ENCODE measurements at places on chromosomes 12 and 14.

GRCh38 chr14:101075801-101076413 is 172.4 kb upstream of the RTL1 start:
- no peak for DNase-seq

- DNase-seq, result no peak
Observed at GRCh38 chr12:52692254-52692653, 11.1 kb downstream of the KRT77 start.

- DNase-seq, result peak; percentile 55
Observed at GRCh38 chr14:73462048-73462715, 3.8 kb upstream of the NUMB start.

GRCh38 chr12:68267892-68268396 is 14.5 kb upstream of the IL22 start:
- peak; percentile 82 for DNase-seq

DNA sequence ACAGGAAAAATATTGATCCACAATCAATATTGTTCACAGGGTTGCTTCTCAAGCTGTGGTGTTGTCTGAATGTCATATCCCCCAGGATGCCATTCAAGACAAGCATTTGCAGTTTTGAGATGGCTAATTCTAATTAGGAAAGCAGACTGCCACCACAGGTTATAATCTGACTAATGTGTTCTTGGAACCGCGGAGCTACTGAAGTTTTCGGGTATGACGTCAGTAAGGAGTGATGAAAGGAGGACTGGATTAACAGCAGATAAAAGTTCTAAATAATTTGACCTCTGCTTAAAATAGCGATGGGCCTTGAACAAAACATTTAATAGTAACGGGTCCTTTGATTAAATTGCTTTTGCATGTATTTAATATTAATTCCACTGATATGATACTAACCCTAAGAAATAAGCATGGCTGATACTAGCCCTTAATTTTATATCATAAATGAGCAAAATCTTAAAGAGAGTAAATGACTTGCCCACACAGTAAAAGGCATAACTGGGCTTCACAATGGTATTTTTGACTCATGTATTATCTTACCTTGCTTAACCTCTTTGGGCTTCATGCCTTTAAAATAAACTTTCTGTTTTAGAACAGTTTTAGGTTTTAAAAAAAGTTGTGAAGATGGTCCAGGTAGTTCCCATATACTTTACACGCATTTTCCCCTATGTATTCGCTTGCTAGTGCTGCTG is 50.3 kb downstream of the TSHR start:
- DNase-seq, result no peak

- DNase-seq, result no peak
Observed at GRCh38 chr12:24947541-24948419, 1.1 kb downstream of the BCAT1 start.

DNA sequence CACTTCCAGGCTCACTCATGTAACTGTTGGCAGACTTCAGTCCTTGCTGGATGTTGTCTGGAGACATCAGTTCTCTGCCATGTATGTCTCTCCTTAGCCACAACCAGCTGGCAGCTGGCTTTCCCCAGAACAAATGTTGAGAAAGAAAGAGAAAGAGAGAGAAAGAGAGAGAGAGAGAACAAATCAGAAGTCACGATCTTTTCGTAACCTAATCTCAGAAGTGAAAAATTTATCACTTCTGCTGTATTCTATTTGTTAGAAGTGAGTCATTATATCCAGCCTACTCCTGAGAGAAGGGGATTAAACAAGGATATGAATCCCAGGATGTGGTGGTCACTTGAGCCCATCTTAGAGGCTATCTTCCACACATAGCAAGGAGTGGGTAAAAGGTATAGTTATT is 101.2 kb downstream of the BTG1 start:
- DNase-seq, result peak; percentile 40

DNA sequence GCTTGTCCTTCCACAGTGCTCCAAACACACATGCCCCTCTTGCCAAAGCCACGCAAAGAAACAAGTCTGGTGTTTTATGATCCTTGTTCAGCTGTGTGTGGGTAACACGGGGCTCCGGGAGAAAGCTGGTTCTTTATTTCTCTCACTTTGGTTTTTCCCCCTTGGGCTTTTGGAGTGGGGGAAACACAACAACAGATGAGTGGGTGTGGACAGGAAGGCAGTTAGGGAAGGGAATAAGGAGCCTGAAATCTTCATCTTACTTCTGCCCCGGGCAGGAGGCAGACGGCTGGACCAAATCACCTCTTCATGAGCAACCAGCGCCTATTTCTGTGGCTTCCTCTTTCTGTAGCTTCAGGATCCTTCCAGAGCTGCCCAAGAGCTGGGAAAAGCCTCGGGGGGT is 218.5 kb downstream of the PHETA1 start:
- no peak for DNase-seq

DNA sequence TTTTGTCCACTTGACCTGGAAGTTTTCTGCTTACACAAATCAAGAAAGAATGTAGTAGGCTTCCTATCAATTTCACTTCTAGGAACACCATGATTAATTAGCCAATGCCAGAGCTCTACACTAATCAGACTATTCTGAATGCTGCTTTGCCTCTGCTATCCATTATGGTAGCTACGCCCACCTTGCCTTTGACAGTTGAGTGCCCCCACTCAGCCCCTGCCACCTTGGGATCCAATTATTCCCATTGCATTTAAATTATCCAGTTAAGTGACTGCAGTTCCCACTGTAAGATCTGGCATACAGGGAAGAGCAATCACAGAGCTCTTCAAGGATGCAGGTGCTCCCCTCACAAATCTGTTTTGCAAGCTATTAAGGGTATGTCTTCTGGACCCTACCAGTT is 47.5 kb downstream of the FIGNL2 start:
- no peak for DNase-seq

DNA sequence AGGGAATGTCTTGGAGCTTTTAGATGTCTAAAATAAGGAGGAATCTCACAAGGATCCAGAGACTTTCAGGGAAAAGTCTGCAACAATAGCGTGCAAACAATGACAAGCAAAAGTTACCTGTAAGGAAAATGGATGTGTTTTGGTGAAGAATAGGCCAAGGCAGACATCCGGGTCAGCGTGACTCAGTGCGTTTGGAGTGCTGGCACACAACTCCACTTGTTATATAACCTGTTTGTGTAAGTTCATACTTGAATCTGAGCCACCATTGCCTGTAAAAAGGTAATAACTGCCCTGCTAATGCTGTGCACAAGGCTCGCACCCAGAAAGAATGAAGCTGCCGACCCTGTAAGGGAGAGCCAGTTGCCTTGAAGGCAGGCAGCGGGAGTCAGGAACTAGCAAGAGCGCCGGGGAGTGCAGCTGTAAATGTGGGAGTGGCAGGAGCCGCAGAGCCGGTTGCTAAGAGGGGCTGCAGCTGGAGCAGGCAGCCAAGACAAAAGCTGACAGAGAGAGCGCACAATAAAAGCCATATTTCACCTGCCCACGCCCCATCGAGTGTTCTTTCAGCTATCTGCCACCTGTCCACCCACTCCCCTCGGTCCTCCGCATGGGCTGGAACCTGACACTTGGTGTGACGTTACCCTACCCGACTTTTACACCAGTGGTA is 638.5 kb upstream of the MIS18BP1 start:
- no peak for DNase-seq

DNA sequence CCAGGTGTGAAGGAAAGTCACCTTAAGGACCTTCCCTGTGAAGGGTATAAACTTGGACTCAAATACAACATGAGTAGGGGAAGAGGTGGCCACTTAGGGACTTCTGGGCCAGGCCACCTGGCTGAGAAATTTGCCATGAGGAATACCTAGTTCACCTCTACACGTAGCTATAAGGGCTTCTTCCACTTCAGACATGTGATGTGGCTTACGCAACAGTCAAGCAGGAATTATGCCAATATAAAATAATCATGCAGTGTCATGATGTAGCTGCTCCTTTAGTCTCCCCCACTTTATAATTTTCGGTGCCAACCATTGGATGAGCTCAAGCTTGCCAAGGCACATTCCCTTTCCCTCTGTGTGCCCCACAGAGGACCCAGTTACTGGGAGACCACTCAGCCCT is 166.6 kb upstream of the BCL2L14 start:
- DNase-seq, result peak; percentile 24

- DNase-seq, result no peak
Observed at GRCh38 chr12:93247313-93247991, 130.3 kb upstream of the NUDT4 start.

DNA sequence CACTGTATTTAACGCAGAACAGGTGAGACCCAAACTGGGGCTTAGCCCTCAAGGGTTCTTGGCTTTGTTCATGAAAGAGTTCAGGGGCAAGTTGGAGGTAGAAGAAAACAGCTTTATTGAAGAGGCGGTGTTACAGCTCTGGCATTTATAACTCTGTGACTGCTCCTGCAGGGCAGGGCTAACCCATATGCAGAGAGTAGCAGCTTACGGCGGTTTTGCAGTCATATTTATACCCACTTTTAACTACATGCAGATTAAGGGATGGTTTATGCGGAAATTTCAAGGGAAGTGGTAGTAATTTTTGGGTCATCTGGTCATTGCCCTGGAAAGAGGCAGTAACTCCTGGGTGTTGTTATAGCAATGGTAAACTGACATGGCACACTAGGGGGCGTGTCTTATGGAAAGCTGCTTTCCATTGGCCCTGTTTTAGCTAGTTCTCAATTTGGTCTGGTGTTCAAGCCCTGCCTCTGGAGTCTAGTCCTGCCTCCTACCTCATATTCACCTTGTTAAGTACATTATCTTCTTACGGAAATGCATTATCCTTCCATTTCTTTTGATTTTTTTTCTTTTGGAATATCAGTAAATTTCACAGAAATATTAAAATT is 1.8 kb upstream of the IAPP start:
- no peak for DNase-seq

DNA sequence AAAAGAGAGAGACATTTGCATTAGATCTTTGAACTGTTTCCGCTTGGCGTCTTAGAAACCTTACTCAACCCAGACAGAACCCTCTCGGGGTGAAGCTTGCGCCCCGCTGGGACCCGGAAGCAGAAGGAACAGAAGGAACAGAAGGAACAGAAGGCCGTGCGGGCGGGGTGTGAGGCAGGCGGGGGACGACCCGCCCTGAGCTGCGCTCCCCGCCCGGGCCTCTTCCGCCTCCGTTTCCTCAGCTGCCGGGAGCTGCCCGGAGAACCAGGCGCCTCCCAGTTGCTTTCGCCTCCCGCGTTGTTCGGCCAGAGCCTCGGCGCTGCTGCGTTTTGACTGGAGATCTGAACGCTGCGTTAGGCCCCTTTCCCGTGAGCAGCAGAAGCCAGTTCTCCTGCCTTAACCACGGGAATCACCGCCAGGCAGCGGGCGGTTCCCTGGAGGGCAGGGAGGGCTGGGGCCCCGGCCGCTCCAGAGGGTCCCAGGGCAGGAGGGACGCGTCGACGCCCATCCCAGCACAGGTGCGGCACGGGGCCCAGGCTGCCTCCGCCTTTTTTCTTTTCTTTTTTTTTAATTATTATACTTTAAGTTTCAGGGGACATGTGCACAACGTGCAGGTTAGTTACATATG is 19.3 kb upstream of the MMP17 start:
- no peak for DNase-seq

DNA sequence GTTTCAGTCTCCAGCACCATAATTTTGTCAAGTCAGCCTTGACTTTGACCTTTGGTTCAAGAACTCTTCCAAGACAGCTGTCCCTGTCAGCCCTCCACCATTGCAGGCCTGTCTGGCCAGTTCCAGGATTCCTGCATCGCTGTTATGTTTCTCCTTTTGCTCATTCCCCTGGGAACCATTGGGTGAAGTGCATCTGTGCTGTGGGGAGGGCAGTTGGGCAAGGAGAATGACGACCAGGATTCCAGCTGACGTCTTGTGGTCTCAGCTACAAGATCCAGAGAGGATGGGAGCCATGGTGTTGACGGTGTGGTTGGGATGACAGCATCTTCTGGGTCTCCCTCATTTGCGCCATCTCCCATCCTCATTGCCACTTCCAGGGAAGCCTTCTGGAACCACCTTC is 45.9 kb upstream of the SLC24A4 start:
- DNase-seq, result no peak

GRCh38 chr14:22541721-22542120 is 47.3 kb downstream of the DAD1 start:
- DNase-seq, result no peak

DNA sequence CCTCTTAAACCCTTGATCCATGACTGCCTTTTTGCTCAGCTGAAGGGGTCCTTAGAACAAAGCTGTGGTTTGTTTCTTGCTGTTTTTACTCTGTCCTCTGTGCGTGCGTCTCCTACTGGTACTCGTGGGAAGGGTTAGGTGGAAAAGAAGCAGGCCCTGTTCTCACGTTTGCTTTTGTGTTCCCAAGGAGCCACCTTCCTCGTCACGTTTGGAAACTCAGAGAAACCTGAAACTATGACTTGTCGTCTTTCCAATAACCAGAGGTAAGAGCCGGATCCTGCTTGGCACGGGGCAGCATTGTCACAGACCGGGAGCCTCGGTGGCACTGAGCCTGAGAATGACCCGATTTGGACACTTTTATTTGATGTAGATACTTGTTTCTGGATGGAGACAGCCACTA is 13.1 kb downstream of the ZFYVE21 start:
- no peak for DNase-seq

DNA sequence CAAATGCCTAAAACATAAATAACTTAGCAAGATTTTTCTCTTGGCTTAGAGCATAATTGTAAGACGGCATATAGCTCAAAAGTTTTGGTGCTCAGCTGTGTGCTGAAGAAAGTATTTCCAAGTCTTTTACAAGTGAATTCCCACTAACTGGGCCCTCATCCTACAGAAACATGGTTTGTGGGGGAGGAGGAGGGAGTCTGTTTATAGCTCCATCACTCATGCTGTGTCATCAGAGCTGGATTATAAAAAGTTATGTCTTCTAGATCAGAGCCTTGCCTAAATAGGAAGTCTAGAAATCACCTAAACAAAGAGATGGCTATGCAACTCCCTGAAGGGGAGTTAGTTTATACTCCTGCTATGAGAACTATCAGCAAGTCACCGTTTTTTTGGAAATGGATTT is 65.9 kb upstream of the OTOGL start:
- peak; percentile 85 for DNase-seq

DNA sequence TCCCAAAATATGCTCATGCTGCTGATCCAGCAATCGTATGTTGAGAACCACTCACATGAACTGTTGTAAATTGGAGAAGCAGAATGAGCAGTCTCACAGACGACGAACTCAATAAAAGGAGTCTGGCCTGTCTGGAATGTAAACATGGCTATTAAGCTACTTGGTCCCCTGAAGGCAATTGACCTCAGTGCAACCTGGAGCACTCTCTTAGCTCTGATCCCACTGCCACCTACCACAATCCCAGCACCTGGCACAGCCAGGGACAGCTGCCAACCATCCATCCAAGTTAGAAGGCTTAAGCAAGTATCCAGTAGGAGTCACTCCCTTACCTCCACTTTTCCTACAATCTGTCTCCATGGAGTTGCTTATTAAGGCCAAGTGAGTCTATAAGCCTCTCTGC is 406.9 kb upstream of the CLEC14A start:
- DNase-seq, result no peak

All from iris pigment epithelial cell (primary cell).